Glomerular endothelial cell (primary cell): ENCODE measurements at places on chromosomes 13 and 19.

DNA sequence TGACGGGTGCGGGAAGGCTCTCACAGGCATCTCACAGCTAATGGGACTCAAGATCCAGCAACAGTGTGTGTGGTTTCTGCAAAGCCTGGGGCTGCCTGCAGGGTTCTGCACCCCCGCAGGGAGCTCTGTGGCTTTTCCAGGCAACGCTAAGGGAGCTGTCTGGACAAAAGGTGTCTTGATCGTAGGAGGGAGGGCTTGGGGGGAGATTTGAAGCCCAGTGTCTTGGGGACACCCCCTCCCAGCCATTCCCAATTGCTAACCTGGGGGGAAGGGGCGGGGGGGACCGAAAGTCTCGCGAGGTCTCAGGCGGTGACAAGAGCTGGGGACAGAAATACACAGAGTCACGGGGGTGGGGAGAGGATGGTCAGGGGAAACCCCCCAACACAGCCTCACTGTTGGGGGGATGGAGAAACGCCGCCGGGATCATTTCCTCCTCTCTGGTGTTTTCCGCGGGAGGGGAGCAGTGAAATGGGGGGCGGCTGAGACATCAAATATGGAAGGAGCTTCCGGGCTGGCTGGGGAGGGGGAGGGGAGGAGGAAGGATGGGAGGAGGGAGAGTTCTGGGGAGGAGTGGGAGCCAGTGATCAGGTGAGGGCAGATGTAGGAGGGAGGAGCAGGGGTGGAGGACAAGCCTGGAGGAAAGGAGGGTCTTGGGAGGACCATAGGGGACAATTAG lies 13.3 kb downstream of the KCNC3 start:
- no peak for DNase-seq

GRCh38 chr13:20391597-20392452 lies 133.8 kb downstream of the CRYL1 start:
- DNase-seq: no peak

GRCh38 chr13:113976711-113977684 lies 3.1 kb upstream of the C13orf46 start:
- DNase-seq: no peak

- no peak for DNase-seq
Measured at GRCh38 chr19:53102756-53103233, 427 bp downstream of the ZNF160 start.

DNA sequence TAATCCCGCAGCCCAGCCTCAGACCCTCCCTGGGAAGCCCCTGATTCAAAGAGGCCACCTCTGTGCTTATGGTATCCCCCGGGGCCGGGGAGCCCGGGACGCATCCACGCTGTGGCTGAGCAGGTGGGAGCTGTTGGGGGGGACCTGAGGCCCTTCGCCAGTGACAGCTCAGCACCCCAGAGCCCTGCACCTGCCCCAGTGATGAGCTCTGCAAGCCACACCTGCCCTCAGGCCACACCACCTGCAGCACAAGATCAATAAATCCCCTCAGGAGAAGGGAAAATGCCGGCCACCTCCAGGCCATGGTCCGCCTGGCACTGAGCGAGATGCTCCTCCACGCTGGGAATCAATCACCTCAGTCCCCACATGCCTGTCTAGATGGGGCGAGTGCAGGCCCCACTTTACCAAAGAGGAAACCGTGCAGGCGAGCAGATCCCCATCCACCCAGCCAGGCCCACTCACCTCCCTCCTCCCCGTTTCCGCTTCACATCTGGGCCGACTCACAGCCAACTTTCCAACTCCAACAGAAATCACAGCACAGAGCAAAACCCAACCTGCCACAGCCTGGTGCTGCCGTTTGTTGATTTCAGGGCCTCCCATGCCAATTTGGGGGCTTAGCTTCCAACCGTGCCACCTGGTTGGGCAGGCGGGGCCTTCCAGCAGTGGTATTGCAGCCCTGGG lies 12.8 kb downstream of the MOB3A start:
- DNase-seq: no peak
